ENCODE measurements at places on chromosomes 2 and 18. TPM values are rescaled to one million over a fixed set of nuclear protein-coding genes. Genes with fewer than 3 reads are reported as not detected.

DNA sequence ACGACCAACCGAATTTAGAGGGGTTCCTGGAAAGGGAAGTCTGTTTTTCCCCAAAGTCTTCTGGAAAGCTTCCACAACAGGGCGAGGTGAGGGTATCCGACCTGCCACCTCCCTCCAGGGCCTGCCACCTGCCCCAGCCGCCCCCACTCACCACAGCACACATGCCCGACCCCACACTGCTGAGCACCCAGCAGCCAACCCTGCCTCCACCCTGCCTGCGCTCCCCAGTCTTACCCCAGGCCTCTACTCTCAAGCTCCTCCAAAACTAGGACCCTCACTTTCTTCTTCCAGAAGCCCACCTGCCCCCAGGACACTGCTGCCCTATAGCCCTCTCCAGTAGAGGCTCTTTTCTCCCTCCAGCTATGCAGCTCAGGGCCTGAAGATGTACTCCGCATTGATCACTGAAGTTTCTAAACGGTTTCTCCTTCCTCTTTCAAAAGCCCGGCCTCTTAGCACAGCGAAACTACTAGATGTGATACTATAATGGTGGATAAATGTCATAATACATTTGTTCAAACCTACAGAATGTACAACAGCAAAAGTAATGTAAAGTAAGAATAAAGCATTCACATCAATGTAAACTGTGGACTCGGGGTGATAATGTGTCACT, 128.8 kb upstream of the SLC1A4 start:
- DNase-seq = peak; percentile 12
- H3K36me3 ChIP-seq = no peaks in the 10 kb centered on the region
- H3K27me3 ChIP-seq = no peaks in the 10 kb centered on the region

DNA sequence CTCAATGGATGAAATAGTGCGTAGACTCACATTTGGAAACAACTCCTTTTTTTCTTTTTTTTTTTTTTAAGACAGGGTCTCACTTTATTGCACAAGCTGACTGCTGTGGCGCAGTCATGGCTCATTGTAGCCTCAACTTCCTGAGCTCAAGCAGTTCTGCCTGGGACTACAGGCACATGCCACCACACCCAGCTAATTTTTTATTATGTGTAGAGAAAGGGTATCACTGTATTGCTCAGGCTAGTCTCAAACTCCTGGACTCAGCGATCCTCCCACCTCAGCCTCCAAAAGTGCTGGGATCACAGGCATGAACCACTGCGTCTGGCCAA, 17.4 kb downstream of the HAT1 start:
- H3K4me1 ChIP-seq = no peaks in the 10 kb centered on the region
- DNase-seq = no peak
- H3K27ac ChIP-seq = no peak overlapping the region
- H3K36me3 ChIP-seq = no peaks in the 10 kb centered on the region
- no peaks in the 10 kb centered on the region for H3K27me3 ChIP-seq
- H3K4me3 ChIP-seq = no peak overlapping the region

GRCh38 chr2:240790370-240791220, 29.4 kb downstream of the KIF1A start:
- no peak overlapping the region for H3K27ac ChIP-seq
- no peak overlapping the region for H3K4me3 ChIP-seq
- DNase-seq = peak; percentile 5
- no peaks in the 10 kb centered on the region for H3K4me1 ChIP-seq

- H3K27ac ChIP-seq = no peak overlapping the region
- no peak for DNase-seq
- H3K4me1 ChIP-seq = no peaks in the 10 kb centered on the region
- no peaks in the 10 kb centered on the region for H3K27me3 ChIP-seq
- no peak overlapping the region for H3K4me3 ChIP-seq
Observed at GRCh38 chr2:209878701-209879100, 107.1 kb downstream of the UNC80 start.

Gene IL1A
- total RNA-seq = not detected

Gene DOK6
- total RNA-seq = 7.9 TPM

Gene B3GNT7
- total RNA-seq = 0.94 TPM
